ENCODE measurements at places on chromosomes 11 and 22.
A peak's percentile ranks its signal among the peaks of the same experiment; 100 is the strongest.

GRCh38 chr11:47393163-47394049 lies 15.0 kb upstream of the SLC39A13 start:
- DNase-seq, result no peak

- DNase-seq, result peak; percentile 51
Measured at GRCh38 chr11:10809373-10810160, 841 bp upstream of the EIF4G2 start.

DNA sequence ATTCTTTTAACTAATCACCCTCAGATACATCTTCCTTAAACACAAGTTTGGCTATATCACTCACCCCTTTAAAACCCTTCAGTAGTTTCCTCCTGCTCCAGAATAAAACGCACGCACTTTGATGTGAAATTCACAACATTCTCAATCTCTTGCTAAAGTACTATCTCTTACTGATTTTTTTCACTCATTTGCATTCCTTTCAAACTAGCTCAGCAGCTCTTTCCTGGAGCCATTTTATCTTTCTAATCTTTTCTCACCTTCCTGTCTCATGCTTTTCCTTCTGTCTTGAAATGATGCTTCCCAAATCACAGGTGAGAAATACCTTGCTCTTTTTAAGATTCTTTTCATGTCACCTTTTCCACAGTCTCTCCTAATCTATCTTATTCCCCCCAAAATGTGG lies 1074.4 kb downstream of the DLG2 start:
- no peak for DNase-seq

- DNase-seq, result no peak
Measured at GRCh38 chr22:25193130-25193529, 6.5 kb upstream of the CRYBB3 start.

DNA sequence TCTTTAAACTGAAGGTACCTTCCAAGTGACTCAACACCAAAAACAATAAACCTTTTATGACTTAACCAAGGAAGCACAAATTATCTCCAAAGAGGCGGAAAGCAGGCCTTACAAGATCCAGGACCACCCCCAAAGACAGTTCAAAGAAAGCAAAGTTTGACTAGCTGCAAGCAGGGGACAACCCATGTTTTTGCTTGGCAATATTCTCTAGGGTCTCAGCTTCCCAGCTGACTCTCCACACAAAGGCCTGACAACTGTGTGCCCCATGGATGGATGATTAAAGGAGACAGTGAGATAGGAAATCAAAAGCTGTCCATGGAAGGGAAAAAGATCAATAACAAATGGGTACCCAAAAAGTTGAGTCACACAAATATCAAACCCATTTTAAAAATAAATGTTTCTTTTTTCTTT lies 232.2 kb downstream of the DDX10 start:
- no peak for DNase-seq

DNA sequence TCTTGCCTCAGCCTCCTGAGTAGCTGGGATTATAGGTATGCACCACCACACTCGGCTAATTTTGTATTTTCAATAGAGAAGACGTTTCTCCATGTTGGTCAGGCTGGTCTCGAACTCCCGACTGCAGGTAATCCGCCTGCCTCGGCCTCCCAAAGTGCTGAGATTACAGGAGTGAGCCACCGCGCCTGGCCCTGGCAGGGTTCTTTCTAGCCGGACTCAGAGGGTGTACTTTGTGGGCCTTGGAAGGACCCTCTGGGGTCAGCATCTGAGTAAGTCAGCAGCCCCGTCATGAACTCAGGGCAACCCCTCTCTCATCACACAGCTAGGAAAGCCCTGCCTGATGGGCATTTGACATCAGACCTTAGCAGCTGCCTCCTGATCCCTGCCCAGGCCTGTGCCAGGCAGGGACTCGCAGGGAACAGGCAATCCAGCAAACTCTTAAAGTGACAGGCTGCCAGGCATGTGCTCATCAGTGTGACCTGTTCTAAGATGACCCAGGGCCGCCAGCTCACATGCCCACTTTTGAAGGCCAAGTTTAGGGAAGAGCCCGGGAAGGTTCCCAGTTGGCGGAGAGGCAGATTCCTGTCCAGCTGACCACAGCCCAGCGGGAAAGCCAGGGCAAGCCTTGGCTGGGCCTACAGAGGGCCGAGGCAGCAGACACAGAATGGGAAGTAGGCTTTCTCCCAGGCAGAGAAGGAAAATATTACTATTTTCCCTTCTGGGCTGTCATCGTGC lies 92.9 kb downstream of the MORC2 start:
- DNase-seq, result no peak

GRCh38 chr11:1947592-1948237 lies 583 bp downstream of the MRPL23 start:
- DNase-seq, result no peak
